ENCODE measurements at places on chromosomes 4 and X.
A peak's percentile ranks its signal among the peaks of the same experiment; 100 is the strongest.

DNA sequence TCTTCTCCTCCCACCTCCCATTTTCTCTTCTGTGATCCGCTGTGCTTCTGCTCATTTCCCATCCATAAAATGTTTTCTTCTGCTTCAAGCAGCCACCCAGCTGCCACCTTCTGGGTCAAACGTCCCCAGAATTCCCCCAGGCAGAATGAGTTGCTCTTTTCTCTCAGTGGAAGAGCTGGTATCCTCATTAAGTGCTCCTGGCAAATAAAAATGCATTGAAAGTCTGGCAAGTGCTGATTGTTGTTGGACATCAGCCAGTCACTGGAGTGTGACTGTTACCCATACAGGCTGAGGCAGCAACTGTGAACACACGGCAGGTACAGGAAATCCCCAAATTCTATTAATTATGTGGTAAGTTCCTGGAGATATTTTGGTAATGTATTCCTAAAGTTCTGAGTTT, 52.6 kb downstream of the LIMCH1 start:
- no peak for DNase-seq

DNA sequence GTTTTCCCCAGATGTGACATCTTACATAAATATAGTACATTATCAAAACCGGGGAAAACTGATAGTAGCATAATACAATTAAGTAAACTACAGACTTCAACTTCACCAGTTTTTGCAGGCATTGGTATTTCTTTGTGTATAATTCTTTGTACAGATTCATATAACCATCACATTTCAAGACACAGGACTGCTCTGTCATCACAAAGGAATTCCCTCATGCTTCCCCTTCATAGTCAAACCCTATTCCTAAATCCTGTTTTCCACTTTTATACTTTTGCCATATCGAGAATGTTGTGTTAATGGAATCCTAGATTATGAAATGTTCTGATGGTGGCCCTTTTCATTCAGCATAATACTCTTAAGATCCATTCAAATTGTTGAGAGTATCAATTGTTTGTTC, 36.0 kb downstream of the STIM2 start:
- no peak for DNase-seq

GRCh38 chrX:40154250-40154852, 56.6 kb upstream of the BCOR start:
- DNase-seq = no peak

- DNase-seq = no peak
Observed at GRCh38 chr4:100162027-100162685, 28.1 kb downstream of the DDIT4L start.

- DNase-seq = no peak
Observed at GRCh38 chr4:7941965-7942496, 2.4 kb upstream of the AFAP1 start.

DNA sequence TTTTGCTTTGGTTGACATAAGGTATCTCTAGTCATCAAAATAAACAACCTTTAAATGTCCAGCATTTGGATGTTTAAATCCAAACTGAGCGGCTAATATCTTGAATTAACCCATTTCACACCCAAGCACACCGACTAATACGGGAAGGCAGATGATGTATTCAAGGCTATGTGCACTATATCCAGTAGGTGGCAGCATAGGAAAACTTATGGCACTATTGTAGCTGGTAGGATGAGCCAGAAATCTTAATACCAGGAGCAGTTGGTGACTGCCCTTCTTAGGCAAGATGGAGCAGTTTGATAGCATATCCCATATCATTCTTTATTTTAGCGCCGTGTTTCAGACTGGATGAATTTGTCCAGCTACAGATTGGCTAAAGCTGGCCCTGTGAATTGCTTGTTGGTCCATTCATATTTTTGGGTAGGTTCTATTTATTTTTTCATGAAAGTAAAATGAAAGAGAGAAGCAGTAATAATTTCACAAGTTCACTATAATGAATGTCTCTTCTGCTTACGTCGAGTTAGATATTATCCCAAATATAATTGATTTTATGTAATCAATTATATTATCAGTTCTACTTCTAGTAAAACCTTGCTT, 24.4 kb downstream of the UCHL1 start:
- peak; percentile 28 for DNase-seq

GRCh38 chr4:154120006-154120676, 331.3 kb upstream of the SFRP2 start:
- DNase-seq = no peak

GRCh38 chr4:77142646-77143028, 14.4 kb upstream of the CCNG2 start:
- DNase-seq = no peak

DNA sequence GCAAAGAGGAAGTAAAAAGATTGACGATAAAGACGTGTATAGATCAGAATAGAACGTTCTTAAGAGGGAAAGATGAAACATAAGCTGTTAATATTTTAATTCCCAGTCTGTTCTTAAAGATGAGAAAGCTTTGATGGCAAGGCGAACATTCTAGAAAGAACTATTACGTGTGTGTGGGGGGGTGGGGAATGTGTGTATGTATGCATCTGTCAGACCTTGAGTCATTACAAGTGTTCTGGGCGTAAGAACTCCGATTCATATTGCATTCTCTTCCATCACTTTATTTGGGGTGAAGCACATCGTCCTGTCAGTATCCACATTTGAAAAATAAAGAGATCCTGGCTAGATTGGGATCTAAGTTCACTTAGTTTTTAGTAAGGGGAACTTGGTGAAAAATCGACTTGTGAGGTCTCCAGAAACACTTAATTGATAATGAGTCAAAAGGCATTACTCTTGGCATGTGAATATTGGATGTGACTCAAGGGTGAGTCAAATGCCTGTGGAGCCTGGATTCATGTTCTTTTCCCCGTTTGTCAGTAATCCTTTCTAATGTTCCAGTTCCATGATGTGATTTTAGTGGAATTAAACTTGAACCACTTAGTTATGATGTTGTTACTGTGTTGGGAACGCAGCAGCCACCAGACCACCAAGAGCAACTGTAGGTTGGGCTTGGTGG, 3.1 kb downstream of the SMS start:
- no peak for DNase-seq

DNA sequence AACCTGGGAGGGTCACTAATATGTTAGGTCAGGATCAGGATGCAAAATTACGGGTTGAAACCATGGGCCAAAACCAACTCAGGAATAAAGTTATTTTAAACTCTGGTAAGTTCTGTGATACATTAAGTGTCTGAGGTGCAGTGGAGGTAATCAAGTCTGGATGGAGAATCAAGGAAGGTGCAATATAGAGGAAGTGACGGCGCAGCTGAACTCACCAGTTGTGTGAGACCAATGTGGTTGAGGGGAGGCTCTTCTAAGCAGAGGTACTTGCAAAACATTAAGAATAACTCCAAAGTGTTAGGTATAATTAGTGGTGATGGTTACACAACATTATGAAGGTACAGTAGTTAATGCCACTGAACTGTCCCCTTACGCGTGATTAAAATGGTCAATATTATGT, 19.7 kb downstream of the GAB3 start:
- DNase-seq = no peak

DNA sequence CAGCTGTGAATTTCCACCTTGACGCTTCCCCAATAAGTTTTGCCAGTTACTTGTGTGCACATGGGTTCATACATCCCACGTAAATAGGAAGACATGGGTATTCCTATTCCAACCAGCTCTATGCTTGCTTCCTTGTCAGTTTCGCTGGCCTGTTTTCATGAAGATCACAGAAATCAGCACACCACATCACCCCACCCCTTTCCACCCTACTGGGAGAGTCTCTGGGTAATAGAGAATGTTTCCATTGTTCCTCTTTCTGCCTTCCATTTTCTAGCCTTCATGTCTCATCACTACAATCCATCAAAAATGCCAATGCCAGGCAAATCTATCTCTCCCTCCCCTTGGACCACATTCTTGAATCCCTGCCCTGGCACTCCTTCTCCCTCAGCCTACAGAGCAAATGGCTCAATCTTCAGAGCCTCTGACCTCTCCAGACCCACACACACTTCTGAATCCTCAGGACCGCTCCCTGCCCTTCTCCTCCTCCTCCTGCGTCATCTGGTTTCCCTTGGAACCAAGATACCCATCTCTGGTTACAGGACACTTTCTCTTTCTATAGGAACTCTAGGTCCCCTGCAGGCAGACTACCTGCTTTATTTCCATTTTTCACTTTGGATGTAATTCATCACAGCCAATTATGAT, 323.3 kb downstream of the DHX15 start:
- DNase-seq = no peak

- DNase-seq = peak; percentile 64
Observed at GRCh38 chr4:7539659-7540058, 104.9 kb upstream of the PSAPL1 start.

All from activated CD4-positive, alpha-beta T cell treated with anti-CD3 and anti-CD28 coated beads for 48 hours (primary cell).